ENCODE measurements at places on chromosomes 3 and 15.
A peak's percentile ranks its signal among the peaks of the same experiment; 100 is the strongest.

GRCh38 chr3:158994386-158994785, 192.5 kb downstream of the MFSD1 start:
- no peak for DNase-seq

DNA sequence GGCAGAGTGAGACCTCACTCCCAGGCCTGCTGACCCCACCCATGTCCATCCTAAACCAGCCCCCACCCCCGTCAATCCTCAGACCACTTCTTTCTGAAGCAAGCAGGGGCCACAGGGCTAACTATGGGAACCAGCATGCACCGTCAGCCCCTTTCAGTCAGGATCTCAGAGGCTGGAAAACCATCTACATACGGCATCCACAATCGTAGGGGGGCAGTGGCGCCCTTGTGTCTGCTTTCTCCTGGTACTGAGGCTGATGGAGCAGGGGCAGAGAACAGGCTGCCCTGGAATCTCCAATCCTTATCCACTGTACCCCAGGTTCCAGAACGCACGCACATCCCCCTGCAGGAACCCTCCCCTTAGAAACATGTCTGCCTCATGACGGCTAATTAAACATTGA, 56.6 kb downstream of the XXYLT1 start:
- no peak for DNase-seq

- no peak for DNase-seq
Observed at GRCh38 chr3:190586631-190587011, 72.7 kb downstream of the IL1RAP start.

DNA sequence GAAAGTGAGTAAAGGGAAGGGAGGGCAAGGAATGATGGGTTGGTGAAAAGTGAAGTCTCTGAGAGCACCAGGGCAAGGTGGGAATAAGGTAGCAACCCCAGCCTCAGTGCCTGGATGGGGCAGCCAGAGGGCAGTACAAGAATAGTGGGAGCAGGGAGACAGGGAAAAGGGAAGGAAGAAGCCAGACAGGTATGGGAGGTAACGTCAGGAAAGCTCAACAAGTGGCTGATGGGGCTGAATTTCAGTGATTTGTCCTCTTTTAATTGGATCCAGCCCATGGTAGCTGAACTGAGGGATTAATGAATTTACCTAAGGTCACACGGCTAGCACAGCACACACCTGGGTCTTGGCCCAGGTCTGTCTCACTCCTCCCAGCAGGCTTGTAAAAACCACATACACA, 12.6 kb downstream of the RORA start:
- no peak for DNase-seq

- DNase-seq = peak; percentile 64
Observed at GRCh38 chr3:73508330-73508954, 116.3 kb downstream of the PDZRN3 start.

DNA sequence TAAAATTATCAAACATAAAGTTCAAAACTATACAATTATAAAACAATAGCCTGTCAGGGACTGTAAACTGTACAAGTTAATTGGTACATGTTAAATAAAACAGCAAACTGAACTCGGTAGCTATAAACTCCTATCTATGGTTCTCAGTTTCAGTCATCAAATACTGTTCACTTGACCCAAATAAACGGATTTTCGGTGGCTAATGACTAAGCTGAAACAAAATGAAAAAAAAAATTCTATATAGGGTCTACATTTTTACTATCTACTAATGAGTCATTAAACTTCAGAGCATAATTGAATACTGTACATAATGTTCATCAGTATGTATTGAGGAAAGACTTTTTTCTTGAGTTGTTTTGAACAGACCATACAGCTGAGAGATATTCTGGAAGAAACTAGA, 6.6 kb downstream of the PROK2 start:
- DNase-seq = no peak

- DNase-seq = no peak
Observed at GRCh38 chr15:33985751-33986150, 17.5 kb downstream of the CHRM5 start.

GRCh38 chr15:76282465-76282864, 28.8 kb downstream of the ETFA start:
- DNase-seq = peak; percentile 42

DNA sequence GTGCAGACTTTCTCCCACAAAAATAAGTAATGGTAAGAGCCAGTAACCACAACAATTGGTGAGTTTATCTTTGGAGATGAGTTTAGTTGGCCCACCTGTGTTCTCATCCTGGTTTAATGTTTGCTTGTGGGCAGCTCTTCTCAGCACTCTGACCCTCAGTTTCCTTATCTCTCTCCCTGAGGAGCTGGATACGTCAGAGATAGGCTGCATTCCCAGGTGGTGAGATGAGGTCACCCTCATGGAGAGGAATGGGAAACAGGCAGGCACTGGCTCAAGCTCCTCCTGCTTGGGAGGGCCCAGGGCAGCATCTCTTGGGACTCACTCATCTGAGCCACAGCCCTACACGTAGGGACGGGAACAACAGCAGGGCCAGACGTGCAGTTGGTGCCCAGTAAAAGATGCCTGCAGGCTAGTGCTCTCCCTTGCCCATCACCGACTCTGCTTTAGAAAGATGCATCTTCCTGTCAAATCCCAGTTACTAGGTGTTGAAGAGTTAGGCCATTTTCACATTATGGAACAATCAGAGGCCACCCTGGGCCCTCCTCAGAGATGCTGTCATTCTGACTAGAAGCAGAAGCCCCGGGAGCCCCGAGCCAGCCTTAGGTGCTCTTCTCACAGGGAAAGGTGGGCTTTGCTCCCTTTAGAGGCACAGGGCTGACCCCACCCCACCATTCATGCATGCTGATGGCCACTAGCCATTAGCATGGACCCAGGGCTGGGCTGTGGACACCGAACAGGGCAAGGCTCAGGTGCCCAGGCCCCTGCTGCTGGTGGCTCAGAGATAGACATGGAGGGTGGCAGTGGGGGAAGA, 59.7 kb downstream of the GRIP2 start:
- no peak for DNase-seq

GRCh38 chr3:173501931-173502489, 104.5 kb downstream of the NLGN1 start:
- no peak for DNase-seq

GRCh38 chr3:107524326-107524840, 1.6 kb downstream of the BBX start:
- DNase-seq = peak; percentile 43

- DNase-seq = no peak
Observed at GRCh38 chr15:40287505-40287904, 4.6 kb upstream of the ANKRD63 start.

DNA sequence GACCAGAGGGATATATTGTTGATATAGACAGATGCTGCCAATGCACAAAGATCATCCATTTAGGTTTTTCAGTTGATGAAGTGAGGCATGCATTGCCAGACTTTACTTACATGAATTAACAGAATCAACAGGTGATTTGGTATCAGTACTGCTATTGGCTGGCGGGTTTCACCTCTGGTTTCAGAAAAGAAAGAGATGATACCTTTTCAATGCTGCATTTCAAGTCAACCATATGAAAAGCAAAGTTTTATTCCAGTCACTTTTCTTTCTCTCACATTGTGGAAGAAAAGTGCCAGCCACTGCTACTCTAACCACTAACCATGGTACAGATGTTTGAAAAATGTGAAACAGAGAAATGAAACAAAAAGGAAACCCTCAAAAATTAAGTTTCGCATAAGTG, 289.1 kb downstream of the TIGIT start:
- no peak for DNase-seq

- no peak for DNase-seq
Observed at GRCh38 chr3:141900343-141900742, 23.9 kb downstream of the ATP1B3 start.

DNA sequence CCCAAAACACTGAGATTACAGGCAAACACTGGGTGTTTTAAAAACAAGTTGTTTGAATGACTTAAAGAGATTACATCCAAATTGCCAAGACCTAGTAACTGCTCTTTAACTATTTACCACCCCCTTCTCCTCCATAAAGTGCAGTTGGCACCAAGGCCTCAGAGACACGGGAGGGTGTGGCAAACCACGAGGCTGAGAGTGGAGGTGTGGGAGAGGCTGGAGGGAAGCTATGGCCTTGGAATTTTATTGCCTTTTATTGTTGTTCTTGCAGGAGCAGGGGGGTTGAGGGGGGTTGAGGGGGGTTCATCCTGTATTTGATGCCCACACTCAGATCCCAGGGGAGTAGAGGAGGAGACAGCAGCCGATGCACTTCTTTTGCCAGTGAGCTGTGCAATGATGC, 75.9 kb upstream of the CTDSPL start:
- no peak for DNase-seq

DNA sequence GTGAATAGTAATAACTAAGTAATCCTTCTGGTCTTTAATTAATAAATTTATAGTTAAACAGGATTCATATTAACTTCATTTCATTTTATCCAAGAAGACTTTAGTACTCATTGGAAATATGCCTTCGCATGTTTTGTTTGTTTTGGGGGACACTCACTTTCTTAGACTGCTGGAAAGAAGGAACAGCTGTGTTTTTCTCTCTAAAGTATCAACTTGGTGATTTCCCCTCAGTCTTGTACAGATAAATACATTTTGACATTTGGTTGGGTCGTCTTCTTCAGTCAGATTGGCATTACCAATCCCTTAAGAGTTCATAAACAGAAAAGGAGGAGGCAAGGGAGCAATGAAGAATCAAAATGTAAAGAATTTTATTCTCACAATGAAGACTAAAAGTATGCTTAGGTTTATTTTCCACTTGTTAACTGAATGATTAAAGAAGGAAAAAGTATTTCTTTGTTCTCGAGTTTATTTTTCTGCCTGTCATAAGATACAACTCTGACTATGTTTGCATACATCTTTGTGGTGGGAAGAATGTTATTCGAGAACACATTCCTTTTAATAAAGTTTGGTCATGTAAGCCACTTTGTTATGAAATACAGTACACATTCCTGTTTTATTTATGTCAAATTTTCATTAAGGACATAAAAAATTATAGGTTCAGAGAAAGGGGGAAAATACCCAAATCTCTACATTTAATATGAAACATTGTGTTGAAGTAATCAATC, 140.2 kb downstream of the GMNC start:
- DNase-seq = no peak

GRCh38 chr15:85452436-85452835, 72.0 kb downstream of the AKAP13 start:
- DNase-seq = no peak

- DNase-seq = peak; percentile 13
Observed at GRCh38 chr15:23866832-23867231, 179.7 kb upstream of the NDN start.

DNA sequence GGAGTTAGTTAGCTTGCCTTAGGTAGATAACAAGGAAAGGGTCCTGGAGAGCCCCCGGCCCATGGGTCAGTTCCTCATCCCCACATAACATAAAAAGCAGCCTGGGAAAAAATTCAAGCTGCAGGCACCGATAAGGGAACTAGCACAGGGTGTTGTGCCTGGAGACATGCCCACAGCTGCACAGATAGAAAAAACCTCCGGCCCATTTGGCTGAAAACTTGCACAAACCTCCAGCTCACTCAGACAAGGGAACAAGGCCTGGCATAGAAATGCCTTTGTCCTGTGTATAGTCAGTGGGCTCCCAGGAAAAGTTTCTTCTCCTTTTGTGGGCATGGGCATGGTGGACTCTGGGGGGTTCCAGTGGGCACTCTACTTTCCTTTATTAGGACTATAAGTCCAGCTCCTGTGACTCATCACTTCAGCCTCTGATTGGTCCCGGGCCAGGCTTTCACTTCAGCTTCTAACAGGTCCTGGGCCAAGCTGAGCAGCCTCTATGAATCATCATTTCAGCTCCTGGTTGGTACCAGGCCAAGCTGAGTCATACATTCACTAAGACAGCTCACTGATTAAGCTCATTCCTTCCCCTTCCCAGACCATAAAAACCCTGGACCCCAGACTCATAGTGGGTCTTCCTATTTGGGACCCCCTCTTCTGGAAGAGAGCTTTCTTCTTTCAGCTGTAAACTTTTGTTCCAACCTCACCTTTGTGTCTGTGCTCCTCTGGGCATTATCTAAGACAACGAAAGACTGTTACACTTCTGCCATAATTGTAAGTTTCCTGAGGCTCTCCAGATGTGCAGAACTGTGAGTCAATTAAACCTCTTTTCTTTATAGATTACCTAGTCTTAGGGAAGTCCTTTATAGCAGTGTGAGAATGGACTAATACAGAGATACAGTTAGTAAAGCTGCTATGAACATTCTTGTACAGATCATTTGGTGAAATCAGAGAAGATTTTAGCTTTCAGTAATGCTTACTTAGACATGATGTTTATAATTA, 348.0 kb upstream of the DPPA4 start:
- no peak for DNase-seq

DNA sequence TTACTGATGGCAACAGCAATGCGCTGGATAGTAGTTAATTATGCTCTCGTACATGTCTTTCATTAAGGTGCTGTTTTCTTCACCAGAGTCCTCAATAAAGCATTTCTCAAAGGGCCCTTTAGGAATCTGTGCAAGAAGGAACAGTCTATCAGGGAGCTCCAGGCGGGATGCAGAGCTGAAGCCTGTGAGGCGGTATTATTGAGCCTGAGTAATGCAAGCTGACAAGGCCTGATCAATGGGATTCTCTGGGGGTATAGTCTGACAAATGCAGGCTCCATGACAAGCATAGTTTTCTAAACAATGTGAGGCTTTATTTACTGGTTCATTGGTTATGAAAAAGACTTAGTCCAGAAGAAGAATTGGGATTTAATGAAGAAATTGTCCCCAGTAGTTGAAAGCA, 530.9 kb upstream of the CBLB start:
- DNase-seq = no peak

GRCh38 chr3:150727653-150728502, 24.2 kb upstream of the ERICH6 start:
- DNase-seq = no peak

DNA sequence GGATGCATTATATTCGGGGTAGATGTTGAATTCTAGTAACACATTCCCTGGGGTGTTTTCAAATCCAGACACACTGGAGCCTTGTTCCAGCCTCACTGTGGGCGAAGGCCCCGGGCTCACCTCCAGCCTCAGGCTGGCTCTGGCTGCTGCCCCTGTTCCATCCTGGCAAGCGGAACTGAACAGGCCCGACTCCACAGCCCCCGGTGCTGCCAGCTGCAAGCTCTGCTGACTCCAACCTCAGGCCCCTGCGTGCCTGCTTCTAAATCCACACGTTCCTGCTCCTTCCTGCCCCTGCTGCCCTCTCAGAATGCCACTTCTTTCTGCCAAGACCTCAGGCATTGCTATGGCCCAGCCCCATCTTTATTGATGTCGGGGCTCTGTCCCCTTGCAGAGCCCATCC, 90.6 kb downstream of the LIPC start:
- DNase-seq = no peak

DNA sequence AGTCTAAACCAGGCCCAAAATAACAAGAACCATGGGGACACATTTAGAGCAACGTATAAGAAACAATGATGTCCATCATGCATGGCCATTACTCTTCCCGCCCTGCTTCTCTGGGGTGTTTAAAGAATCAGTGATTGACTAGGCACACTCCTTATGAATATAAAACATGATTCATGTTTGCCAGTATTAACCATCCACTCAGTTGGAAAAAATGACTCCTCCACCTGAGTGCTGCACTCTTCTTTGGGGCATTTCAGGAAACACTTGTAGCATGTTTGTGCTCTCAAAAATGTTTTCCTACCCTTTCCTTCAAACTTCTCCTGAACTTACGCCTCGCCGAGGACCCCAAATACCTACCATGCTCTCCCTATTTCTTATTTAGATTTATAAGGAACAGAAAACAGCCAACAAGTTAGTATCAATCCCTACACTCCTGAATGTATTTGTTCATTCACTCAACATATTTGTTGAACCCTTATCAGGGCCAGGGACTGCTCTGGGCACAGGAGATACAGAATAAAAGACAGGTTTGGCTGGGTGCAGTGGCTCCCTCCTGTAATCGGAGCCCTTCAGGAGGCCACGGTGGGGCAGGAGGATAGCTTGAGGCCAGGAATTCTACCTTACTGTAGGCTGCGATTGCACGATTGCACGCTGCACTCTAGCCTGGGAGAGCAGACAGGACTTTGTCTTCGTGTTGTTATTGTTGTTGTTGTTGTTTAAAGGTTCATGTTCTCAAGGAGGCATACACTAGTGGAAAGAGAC, 137.0 kb downstream of the TMCO5A start:
- DNase-seq = no peak

Measured in AML-193 (cell line).